ENCODE measurements at places on chromosomes 2 and 18.

GRCh38 chr2:105052773-105053172 lies 14.9 kb downstream of the MRPS9 start:
- DNase-seq: no peak

DNA sequence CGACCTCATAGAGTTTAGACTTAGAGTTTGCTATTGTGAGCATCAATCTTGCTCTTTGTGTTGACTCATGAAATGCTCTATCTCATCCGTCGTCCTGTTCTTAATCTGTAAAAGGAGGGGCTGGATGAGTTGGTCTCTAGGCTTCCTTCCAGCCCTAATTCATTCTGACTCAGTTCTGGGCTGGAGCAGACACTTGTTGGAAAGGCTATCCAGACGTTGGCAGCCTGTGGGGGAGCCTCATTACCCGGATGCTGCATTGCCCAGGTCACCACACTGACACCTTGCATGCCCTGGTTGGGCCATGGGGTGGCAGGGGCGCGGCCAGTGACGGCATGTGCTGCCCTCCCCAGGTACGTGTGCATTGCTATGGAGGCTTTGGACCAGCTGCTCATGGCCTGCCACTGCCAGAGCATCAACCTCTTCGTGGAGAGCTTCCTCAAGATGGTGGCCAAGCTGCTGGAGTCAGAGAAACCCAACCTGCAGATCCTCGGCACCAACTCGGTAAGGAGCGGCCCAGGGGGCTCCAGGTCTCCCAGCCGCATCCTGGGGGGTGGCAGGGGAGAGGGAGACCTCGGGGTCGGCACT lies 61.5 kb downstream of the EFR3B start:
- no peak for DNase-seq

GRCh38 chr2:12467303-12467702 lies 249.4 kb upstream of the TRIB2 start:
- no peak for DNase-seq

DNA sequence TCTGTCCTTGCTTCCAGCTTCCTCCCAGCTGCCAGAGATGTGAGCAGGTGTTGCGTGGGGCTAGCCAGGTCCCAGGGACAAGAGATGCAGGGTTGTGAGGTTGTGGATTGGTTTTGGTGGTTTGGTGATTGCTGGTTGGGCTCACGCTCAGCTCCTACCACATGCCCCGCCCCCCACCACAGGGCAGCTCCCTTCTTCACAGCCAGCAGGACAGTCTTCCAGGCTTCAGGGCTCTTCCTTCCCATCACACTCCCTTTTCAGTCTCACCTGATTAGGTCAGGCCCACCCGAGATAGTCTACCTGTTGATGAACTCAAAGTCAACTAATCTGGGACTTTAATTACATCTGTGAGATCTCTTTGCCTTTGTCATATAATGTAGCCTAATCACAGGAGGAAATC lies 52.0 kb upstream of the GLI2 start:
- no peak for DNase-seq

DNA sequence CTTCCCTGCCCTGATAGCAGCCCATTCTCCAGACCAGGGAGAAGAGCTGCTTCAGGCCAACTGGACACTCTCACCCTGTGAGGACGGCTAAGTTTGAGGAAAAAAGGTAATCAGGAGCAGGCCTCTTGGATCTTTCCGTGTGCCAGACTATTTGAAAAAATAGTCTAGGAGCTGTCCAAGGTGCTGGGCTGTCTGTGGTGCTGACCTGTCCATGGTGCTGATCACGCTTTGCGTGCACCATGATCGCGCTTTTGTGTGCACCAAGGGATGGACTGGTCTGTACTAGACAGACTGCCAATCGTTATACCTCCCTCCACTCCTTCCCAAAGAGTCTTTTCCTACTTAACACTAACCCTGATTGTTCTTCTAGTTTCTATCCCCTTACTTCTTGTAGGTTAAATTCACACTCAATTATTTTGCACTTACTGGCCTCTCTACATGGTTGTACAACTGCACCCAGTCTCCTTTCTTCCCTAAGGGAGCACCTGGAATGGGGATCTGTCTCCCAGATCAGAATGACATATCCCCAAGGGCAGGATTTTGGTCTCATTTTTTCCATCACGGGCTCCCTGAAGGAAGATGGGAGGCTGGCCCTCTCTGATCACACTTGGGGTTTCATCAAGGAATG lies 295.4 kb downstream of the CELF4 start:
- peak; percentile 78 for DNase-seq

- DNase-seq: no peak
These were observed 614.2 kb upstream of the CDH2 start for GRCh38 chr18:28791101-28791500.

- no peak for DNase-seq
These were observed 916.5 kb upstream of the SOX11 start for GRCh38 chr2:4775668-4776067.

GRCh38 chr2:193963472-193964119 lies 1693.4 kb upstream of the SLC39A10 start:
- peak; percentile 4 for DNase-seq

DNA sequence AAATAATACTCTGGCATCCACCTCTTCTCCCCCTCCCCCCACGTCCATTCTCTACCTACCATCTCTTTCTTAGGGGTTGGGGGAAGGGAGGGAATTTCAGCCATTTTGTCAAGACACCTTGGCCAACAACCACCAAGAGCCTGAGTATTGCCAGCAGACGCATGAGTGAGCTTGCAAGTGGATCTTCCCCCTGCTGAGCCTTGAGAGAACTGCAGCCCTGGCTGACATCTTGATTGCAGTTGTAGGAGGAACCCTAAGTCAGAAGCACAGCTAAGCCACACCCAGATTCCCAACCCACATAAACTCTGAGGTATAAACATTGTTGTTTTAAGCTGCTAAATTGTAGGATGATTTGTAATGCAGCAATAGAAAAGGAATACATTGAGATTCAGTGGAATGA lies 165.6 kb downstream of the TMEFF2 start:
- DNase-seq: no peak

GRCh38 chr2:25105336-25106085 lies 62.9 kb downstream of the POMC start:
- no peak for DNase-seq

DNA sequence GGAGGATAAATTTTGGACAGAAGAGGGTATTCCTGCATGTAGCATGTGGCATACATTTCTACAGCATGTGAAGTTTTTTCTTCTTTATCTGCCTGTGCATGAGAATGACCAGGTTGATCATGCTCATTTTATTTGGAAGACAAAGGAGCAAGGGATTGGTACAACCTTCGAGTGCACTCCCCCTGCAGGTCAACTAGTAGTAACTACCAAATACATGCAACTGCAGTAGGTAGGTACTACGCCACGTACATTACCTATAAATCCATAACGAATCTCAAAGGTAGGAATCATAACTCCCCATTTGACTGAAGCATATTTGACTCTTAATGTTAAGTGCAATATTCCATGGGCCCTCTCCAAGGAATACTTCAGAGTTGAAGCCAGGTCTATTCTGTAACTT lies 763.9 kb downstream of the TSN start:
- no peak for DNase-seq

DNA sequence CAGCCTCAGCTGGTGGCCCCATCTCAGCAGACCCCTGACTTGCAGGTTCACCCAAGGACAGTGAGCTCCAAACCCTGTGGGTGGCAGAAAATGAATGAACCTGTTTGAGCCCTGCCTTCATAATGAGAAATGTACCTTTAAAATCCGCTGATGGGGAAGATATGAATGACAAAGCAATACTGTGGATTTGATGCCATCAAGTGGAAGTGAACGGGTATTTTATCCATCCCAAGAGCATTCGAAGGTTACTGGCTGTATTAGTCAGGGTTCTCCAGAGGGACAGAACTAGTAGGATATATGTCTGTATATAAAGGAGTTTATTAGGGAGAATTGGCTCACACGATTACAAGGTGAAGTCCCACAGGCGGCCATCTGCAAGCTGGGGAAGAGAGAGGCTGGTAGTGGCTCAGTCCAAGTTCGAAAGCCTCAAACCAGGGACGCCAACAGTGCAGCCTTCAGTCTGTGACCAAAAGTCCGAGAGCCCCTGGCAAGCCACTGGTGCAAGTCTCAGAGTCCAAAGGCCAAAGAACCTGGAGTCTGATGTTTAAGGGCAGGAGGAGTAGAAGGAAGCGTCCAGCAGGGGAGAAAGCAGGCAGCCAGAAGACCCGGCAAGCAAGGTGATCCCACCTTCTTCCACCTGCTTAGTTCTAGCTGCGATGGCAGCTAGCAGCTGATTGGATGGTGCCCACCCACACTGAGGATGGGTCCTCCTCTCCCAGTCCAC lies 32.1 kb downstream of the TOGARAM2 start:
- no peak for DNase-seq

DNA sequence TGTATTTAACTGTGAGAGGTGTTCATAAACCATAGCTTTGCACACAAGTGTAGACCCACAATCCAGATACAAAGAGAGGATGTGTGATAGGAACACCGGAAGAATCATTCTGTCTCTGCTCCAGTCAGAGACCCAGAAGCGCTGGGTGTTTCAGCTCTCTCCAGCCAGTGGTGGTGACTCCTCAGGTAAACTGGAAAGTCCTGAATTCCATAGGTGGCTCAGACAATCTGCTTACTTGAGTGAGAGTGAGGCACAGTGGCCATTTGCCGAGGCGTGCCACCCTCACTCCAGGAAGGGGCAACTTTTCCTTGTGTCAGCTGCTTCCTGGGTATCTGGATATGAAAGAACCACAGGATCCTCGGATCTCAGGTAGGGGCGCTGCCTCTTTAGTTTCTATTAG lies 171.5 kb downstream of the KCNS3 start:
- no peak for DNase-seq

DNA sequence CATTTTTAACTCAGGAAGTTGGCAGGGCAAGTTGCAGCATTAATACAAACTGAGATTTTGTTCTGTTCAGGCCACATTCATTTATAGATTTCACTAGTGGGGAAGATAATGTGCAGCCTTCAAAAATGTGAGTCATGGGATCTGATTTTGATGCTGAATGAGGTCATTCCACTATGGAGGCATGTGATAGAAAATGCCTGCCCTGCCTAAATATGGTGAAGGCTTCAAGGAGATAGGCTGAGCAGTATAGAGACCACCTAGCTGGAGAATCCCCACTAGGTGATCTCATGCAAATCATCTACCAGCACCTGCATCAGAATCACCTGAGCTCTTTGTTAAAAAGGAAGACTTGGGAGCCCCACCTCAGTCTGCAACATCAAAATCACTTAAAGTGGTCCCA lies 43.7 kb downstream of the PAX3 start:
- DNase-seq: no peak

DNA sequence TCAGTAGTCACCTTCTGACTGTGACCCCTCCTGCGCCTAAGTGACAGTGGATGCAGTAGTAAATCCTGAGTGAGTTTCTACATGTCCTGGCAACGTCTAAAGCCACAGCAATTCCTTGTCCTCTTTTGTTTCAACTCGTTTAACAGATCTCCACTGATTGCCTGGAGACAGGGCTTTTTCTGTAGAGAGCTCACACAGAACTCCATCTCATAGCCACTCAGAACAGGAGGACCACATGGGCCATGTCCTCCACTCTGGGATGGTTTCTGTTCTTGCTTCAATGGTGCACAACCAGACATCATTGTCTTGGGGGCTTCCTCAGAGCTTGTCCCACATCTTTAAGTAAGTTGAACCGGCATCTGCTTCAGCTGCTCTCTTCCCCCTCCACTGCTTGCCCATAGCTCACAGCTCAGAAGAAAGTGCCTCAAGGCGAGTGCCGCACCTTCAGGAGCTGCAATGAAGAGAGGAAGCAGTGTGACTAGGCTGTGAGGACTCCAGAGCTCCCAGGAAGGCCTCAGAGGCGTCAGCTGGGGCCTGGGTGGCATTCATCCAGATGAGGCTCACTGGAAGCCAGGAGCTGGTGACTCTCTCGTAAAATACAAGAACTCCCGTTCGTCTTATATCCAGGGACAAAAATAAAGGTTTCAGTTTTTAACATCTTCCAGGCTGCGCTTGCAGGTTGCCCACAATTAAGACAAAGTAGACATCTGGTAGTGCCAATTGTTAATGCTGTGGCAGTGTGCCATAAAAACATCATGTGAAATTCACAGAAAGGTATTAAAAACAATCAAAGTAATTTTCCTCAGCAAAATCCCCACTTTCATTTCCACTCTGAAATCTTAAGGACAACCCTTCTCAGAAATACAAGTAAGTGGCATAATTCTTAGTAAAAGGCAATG lies 37.3 kb downstream of the ST3GAL5 start:
- no peak for DNase-seq

DNA sequence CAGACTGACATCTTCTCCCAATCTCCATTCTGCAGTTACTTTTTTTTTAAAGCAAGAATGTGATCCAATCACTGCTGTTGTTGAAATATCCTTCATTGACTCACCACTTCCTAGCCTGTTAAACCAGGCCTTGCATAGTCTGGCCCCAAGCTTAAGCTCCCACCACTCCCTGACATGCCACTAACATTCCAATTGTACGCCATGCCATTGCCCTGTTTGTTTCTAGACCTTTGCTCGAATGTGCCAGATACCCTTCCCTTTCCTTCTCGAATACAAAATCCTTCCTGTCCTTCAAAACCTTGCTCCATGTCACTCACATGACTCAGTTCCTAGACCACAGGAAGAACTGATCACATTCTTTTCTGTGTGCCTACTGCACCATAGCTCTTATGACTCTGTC lies 224.2 kb downstream of the CYRIA start:
- no peak for DNase-seq

DNA sequence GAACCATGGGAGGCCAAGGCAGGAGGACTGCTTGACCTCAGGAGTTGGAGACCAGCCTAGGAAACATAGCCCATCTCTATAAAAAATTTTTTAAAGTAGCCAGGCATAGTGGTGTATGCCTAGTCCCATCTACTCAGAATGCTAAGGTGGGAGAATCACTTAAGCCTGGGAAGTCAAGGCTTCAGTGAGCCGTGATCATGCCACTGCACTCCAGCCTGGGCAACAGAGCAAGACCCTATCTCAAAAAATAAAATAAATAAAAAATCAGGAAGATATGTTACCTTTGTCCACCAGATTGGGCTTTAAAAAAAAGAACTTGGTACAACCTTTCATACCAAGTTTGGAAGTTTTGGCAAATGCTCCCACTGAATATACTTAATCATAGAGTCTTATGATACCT lies 35.3 kb downstream of the CFAP210 start:
- no peak for DNase-seq

DNA sequence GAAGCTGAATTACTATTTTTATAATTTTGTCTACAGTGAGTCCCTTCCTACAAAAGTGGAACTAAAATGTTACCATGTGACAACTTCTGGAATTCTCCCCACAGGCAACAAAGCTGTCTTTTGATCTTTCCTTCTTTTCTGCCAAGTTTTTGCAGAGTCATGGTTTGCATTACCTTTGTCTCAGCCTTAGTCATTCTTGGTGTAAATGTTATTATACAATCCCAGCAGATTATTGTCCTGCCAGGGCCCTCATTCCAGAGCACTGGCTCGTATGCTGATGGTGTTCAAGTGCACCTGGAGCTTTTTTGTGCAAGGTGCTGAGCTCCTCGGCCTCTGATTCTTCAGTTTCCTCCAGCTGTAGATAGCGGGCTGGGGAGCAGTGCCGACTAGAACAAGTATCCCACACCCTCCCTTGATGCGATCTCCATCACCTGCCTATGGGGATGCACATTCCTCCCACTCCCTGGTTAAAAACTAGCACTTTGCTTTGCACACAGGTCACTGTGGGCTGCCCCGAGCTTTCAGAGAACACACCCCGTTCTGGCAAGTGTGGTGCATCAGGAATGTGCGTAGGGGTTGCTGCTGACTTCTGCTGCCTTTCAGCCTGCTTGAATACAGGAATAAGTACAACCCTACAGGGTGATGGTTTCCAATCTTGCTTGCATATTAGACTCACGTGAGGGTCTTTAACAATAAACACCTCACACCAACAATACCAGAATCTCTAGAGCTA lies 263.6 kb downstream of the RNF144A start:
- peak; percentile 14 for DNase-seq

GRCh38 chr2:219448099-219448775 lies 13.6 kb downstream of the SPEG start:
- DNase-seq: no peak

GRCh38 chr2:236673823-236674185 lies 104.2 kb downstream of the ACKR3 start:
- DNase-seq: no peak

Measured in renal pelvis (tissue), 12 donors.